Right lobe of liver (tissue), 6 donors: ENCODE measurements at places on chromosomes 16 and 17. TPM values are rescaled to one million over a fixed set of nuclear protein-coding genes. Genes with fewer than 3 reads are reported as not detected.

GRCh38 chr16:87845807-87846619, 23.3 kb downstream of the SLC7A5 start:
- peak; percentile 78 for DNase-seq

GRCh38 chr16:31078597-31079341, 4.5 kb downstream of the ZNF646 start:
- no peak for DNase-seq

GRCh38 chr17:81865733-81866439, 5.3 kb downstream of the ARHGDIA start:
- DNase-seq = peak; percentile 97

DNA sequence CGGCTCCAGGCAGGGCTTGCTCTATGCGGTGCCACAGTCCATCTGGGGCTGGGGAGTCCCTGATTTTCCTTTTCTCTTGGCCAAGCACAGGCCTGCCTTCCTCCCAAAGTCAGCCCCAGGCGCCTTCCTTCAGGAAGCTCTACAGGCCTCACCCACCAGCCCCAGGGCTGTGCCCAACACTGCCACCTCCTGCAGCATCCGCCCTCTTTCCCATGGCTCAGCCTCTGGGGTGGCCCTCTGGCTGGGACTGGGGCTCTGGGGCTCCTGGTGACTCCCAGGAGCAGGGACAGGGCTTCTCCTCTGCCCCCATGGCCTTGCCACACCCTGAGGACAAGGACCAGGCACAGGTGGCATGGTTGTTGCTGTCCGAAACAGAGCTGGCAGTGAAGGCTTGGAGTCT, 817 bp downstream of the ITGB4 start:
- no peak for DNase-seq

- peak; percentile 58 for DNase-seq
Observed at GRCh38 chr17:82752371-82753200, 721 bp downstream of the TBCD start.

DNA sequence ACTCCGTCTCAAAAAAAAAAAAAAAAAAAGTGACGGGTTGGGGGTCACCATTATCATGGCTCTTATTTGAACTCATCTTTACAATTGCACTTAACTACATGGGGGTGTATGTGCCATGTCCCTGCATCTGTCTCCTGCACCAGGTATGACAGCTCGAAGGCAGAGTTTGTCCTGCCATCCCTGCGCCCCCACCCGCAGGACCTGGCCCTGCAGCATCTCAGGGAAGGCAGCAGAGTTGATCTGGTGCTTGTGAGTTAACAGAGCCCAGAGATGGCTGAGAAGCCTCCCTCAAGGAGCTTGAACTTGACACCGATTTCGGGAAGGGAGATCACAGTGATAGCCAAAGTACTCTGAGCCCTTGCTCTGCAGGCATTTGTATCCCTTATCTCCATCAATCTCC, 44.8 kb downstream of the C16orf82 start:
- DNase-seq = no peak

GRCh38 chr17:78933959-78934568, 8.9 kb upstream of the TIMP2 start:
- peak; percentile 76 for DNase-seq

DNA sequence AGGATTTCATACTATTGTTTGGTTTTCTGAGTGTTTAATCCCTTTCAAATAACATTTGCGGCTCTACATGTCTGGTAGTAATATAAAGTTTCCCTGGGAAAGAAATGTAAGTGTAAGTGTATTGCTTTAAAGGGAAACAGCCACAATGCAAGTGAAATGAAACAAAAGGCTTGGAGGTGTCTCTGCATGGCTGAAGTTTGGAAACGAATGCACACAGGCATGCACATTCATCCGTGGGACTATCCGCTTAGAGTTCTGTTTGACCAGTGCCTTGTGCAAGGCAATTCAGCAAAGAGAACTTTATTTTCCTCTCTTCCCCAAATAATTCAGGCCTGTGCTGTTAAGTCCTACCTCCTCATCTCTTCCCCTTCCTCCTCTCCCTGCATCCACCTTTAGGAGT, 56.1 kb upstream of the MRTFB start:
- no peak for DNase-seq

- DNase-seq = no peak
Observed at GRCh38 chr16:72122916-72123315, 29.3 kb downstream of the DHX38 start.

- DNase-seq = no peak
Observed at GRCh38 chr16:19367335-19367734, 50.3 kb upstream of the TMC5 start.

- DNase-seq = no peak
Observed at GRCh38 chr17:5592382-5592781, 8.1 kb upstream of the NLRP1 start.

DNA sequence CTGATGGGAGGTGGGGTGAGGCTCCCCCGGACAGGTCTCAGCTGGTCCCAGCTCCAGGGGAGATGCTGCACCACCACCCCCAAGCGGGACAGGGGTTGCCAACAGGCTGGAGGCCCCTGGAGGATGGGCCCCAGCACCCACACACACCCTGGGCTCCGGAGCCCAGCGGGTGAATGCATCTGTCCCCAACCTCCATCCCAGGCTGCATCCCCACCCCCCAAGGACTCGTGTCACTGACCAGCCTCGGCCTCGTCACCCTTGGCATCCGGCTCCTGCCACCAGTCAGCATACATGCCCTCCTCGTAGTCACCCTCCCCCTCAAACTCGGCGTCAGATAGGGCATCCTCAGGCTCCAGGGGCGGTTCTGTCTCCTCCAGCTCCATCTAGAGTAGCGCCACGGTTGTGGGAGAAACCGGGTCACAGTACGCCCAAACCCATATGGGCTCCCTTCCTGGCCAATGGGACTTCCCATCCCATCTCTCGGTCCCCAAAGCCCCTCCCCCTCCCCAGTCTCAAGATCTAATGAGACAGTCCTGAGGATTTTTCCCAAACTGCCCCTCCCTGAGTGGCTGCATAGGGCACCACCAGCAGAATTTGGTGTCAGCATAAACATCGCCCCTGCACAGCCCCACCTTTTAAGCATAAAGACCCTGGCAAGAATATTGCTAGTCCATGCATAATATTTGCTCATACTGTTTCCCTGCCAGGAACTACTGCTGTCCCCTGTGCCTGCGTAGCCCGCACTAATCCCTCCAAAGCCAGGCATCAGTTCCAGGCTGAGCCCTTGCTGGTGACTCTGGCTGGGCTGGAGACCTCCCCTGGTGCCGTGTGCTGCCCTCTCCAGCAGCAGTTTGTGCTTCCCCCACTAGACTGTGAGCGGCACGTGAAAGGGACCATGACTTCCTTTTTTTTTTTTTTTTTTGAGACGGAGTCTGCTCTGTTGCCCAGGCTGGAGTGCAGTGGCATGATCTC, 8.4 kb downstream of the P3H4 start:
- no peak for DNase-seq

- DNase-seq = no peak
Observed at GRCh38 chr16:72961115-72961832, 86.7 kb downstream of the ZFHX3 start.

DNA sequence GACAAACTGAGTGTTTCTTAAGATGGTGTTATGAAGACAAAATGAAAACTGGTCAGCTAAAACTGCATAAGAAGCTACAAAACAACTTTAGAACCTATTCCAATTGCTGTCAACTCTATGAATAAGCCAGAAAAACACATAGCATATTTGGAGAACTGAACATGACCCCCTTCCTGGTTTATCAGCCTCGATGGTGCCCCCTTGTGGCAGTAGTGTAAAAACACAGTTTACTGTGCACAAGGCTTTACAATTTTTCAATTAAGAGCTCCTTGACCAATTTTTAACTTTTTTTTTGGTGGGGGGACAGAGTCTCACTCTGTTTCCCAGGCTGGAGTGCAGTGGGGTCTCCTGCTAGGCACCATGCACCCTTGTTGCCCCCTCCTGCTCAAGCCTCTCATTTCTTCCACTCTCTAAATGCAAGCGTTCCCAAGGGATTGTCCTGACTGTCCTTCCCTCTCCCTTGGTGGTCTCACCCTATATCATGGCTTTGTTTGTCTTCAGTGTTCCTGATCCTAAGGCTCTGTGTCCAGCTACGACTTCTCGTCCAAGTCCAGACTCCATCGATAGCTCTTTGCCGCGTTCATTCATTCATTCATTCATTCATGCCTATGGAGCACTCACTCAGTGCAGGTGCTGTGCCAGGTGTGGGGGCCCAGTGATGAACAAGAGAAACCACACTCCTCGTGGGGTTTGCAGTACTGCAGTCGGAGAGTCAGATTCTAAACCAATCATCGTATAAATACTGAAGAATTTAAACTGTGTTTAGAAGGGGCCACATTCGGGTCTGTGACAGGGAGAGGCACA, 7.5 kb downstream of the EIF1 start:
- DNase-seq = peak; percentile 69

- DNase-seq = no peak
Observed at GRCh38 chr17:55158439-55158838, 106.3 kb upstream of the HLF start.

GRCh38 chr17:59853168-59853918, 39.4 kb downstream of the TUBD1 start:
- DNase-seq = no peak

GRCh38 chr17:75931062-75931461, 9.8 kb downstream of the FBF1 start:
- DNase-seq = no peak

- no peak for DNase-seq
Observed at GRCh38 chr17:2797637-2798036, 1.4 kb downstream of the RAP1GAP2 start.

GRCh38 chr17:77734371-77735080, 224.0 kb upstream of the TNRC6C start:
- DNase-seq = no peak

DNA sequence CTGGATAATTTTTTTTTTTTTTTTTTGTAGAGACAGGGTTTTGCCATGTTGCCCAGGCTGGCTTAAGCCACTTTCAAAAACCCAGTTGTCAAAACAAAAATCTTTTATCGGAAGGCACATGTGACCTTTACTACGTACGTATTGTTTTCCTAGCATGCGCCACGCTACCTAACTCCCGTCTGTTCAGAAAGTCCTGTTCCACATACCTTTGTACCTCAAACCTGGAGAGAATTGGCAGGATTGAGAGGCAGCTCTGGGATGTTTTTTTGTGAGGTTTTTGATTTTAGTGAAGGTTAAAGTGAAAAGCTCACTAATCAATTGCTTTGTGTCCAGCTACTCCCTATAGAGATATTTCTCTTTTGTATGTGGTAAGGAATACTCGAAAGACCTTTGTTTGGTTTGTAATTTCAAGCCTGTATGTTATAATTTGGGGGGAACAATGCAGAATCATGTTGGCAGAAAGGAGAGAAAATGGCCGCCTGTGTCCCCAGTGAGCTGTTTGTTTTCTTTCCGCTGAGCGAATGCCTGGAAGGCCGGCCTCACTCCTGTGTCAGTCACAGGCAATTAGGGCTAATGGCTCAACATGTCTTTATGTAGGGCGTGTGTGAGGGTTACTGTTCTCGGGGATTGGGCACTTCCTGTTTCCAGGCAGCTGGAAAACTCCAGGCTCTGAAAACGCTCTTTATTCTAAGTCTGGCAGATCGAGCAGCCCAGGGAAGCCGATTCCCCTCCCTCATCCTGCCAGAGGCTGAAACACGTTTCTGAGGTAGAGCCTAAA, 60.8 kb upstream of the CLEC18A start:
- no peak for DNase-seq

GRCh38 chr17:75124041-75124818, 7.3 kb downstream of the NT5C start:
- no peak for DNase-seq

GRCh38 chr16:2468725-2469398, 2.2 kb upstream of the NTN3 start:
- DNase-seq = peak; percentile 65

DNA sequence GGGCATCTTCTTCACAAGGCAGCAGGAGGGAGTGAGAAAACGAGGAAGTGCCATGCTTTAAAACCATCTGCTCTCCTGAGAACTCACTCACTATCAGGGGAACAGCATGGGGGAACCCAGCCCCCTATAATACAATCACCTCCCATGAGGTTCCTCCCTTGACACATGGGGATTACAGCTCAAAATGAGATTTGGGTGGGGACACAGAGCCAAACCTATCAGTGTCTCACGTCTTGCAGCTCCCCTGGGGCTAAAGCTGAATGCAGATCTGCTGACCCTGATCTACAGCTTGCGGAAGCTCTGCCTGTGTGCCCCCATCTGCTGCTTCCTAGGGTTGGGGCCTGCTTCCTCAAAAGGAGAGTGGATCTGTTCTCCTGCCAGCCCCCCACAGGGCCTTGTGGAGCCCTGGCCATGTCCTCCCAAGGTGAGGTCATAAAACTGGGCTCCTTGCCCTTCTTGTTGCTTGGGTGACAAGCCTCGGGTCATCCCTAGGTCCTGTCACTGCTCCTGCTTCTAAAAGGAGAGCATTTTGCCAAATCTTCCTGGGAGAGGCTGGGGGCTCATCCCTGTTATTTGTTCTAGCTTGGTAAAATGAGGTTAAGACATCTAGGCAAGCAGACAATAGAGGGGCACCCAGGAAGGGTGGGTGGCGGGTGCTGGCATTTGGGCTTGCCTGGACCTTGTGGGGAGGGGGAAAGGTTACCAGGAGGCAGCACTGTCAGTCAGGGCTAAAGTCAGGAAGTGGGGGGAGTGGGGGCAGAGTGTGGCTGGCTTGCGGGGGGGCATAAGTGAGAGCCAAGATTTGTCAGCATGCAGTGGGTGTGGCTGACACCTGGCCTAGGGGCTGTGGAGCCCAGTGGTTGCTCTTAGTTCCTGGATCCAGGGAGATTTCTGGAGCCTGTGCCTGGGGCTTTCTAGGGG, 16.0 kb downstream of the KRT33A start:
- no peak for DNase-seq

DNA sequence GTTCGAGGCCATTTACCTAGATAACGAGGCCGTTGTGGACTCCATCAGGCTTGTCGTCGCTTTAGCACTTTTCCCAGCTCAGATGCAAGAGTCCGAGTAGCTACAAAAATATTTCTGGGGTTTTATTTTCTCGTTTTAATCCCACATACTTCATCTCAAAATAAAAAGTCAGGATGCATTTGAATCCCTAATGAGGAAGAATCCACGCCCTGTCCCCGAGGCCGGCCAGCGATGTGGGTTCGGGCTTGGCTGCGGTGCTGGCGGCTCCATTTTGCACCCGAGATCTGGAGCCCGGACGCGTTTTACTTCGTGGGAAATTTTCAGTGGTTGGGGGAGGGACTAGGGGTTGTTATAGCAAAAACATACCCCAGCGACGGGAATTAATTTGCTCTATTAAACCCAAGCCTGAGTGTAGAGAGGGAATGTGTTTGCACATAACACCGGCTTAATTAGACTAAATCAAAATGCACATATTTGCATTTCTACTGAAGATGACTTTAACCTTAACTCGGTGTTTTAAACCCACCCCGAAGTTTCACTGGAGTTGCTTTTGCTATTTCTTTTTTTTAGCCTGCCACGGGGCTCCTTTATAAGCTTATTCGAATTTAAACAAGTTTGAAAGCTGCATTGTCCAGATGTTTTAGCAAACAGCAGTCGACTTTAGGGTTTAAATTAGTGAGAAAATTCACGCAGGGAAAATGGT, 4.8 kb downstream of the IRX5 start:
- no peak for DNase-seq

Gene TRIM16
- total RNA-seq = 5.5 TPM

Gene GNGT2
- total RNA-seq = 1.3 TPM

Gene SMYD4
- total RNA-seq = 6.7 TPM

Gene NACA2
- not detected for total RNA-seq

Gene GAST
- total RNA-seq = not detected

Gene CRYBA1
- not detected for total RNA-seq

Gene DLX4
- not detected for total RNA-seq

Gene MYOCD
- total RNA-seq = 2.4 TPM

Gene SLC47A2
- not detected for total RNA-seq

Gene MYH3
- total RNA-seq = 1.2 TPM

Gene BOLA2
- 2.0 TPM for total RNA-seq
